ENCODE measurements at places on chromosomes 1 and 21.
A peak's percentile ranks its signal among the peaks of the same experiment; 100 is the strongest.

- no peak for DNase-seq
Observed at GRCh38 chr21:31409831-31410487, 65.9 kb upstream of the TIAM1 start.

- no peak for DNase-seq
Observed at GRCh38 chr1:152786077-152786476, at the start of gene LCE1E. LCE1E (plus strand) TSS chr1:152786257; CDS start chr1:152787300, 1,043 bp downstream.

DNA sequence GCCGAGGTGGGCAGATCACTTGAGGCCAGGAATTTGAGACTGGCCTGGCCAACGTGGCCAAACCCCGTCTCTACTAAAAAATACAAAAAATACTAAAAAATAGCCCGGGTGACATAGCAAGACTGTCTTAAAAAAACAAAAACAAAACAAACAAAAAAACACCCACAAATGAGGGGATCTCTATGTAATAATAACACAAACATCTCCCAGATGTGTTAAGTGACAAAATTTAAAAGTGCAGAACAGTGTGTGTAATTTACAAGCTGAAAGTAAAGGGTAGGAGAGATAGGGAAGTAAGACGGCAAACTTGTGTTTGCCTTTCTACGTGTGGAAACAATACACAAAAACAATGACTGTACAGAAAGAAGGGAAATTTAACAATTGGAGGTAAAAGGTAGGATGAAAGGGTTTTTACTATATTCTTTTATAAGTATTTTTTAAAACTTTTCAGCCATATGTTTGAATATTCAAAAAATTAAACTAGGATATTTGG, 36.3 kb downstream of the ARID4B start:
- DNase-seq: no peak

DNA sequence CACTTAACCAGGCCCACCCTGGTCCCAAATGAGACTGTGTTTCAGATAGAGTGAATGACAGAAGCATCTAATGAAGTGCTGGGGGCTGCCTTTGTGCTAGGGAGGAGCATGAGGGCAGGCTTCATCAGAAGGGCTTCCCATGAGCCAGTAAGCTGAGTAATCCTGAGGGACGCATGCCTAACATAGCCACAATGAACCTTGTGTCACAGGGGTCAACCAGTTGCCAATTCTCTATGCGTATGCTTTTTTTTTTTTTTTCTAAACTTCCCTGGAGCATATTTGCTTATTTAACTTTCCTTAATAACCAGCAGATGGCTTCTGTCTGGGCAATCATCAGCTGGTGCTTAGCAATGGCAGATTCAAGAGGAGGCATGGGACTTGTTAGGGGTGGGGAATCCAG, 25.5 kb upstream of the CYP2J2 start:
- DNase-seq: no peak

DNA sequence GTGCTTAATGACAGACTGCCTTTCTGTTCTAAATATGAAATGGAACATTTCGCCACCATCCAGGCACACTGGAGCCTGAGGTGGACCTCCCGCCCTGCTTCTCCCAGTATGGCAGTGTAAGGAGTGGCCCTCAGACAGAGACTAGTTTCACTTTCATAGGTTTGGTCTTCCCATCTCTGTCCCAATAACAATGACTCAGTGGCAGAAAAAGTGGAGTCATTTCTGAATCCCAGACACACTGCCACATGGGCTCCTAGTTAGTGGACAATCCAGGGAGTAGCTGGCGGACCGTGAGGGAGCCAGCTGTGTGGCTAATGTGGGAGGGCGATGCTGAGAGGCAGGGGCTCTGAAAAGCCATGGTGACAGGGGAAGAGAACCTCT, 95.6 kb upstream of the TSPAN2 start:
- DNase-seq: peak; percentile 69

All from GM04503 (cell line).